ENCODE measurements at places on chromosomes 5 and 9. TPM values are rescaled to one million over a fixed set of nuclear protein-coding genes. Genes with fewer than 3 reads are reported as not detected.

The OLFM1 gene
- total RNA-seq = not detected

- DNase-seq = no peak
Measured at GRCh38 chr5:146643776-146644175, 127.8 kb upstream of the GPR151 start.

GRCh38 chr5:111238431-111239225, 14.4 kb downstream of the CAMK4 start:
- DNase-seq = no peak

DNA sequence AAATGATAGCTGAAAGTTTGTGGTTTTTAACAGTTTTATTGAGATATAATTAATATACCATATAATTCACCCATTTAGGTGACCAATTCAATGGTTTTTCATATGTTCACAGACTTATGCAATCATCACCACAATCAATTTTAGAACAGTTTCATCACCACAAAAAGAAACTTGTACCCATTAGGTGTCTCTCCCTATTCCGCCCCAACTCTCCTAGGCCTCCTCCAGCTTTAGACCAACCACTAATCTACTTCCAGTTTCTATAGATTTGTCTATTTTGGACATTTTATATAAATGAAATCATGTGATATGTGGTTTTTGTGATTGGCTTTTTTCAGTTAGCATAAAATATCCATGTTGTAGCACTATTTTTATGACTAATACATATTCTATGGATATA, 38.6 kb downstream of the YTHDC2 start:
- no peak for DNase-seq

DNA sequence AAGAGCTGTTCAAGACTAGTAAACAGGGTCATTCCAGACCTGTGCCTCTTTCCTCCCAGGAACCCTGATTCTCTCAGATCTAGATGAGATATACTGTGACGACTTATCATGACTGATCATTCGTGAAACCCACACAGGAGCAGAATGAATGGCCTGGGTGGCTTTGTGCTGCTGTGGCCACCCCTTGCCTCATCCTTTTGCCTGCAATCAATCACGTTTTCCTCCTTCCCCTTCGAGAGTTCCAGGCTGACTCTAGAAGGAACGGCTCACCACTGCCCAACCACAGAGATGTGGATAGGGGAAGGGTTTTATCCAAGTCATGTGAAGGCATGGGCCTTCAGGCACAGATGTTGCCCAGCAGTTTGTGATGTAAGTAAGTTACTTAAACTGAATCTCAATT, 5.8 kb downstream of the ANXA6 start:
- peak; percentile 85 for DNase-seq

DNA sequence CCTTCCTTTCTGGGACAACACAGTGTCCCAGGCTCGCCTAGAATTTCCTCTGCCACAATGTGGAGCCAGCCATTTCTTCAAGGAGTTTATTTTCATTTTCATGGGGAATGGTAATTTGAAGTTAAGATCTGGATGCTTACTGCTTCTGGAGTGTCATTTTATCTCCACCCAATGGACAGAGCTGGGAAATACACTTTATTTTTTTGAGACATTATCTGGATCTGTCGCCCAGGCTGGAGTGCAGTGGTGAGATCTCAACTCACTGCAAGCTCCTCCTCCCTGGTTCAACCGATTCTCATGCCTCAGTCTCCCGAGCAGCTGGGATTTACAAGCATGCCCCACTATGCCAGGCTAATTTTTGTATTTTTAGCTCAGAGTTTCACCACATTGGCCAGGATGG, 12.7 kb upstream of the THG1L start:
- DNase-seq = no peak

The IL5 gene
- 1.3 TPM for total RNA-seq

GRCh38 chr9:88678431-88678830, 143.5 kb downstream of the NXNL2 start:
- DNase-seq = no peak

The ENTPD2 gene
- 0.28 TPM for total RNA-seq

The NSA2 gene
- 53.1 TPM for total RNA-seq

GRCh38 chr5:6592601-6593000, 40.2 kb downstream of the NSUN2 start:
- DNase-seq = no peak

DNA sequence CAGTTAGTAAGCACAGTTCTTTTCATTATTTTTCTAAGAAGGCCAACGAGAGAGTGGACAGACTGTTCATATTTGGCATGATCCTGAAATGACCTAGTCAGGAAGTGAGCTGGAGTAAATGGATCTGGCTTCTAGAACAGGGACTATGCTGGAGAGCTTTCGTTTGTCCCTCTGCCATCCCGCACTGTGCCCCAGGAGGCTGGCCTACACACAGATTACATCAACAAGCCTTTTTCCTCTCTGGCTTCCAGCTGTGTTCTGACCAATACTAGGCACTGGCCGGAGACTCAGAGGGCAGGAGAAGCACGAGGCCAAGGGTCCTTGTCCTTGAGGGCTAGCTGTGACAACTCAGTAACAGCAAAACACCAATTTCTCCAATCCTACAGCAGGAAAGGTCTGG, 127.8 kb downstream of the MED27 start:
- DNase-seq = no peak
